ENCODE measurements at places on chromosomes 6 and 20.

DNA sequence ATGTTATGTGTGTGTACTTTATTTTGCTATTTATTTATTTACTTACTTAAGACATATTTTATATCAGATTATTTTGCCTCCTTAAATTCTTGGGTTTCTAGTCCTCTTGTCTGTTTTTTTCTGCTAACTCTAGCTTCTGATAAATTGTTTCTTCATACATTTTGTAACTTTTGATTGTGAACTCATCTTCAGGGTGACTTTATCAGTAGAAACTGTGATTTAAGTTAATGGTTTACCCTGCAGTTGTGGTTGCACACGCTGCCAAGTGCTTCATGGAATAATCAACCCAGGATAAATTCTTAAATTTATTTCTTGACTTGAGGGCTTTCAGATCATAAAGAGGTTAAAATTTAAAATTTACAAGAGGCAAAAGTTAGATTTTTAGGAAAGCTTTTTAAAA is 173.3 kb downstream of the CENPW start:
- no peak for DNase-seq

DNA sequence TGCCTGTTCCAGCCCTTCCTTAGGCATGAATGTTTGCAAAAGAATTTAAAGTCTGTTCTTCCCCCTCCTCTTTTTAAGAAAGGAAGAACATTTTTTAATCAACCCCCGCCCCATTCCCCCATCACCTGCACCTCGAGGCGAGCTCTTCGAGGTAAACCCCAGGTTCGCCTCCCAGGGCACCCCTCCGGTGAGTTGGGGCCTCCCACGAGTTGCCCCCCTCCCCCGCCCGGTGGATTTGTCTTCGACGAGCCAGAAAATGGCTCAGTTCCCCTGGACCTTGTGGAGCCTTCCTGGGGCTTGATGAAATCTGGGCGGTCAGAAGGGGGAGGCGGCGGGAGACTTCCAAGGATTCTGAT is 256 bp upstream of the OVOL2 start:
- DNase-seq: no peak

GRCh38 chr6:16430391-16431089 is 192.2 kb downstream of the GMPR start:
- DNase-seq: no peak

GRCh38 chr20:63854766-63855362 is 6.4 kb upstream of the ABHD16B start:
- no peak for DNase-seq

DNA sequence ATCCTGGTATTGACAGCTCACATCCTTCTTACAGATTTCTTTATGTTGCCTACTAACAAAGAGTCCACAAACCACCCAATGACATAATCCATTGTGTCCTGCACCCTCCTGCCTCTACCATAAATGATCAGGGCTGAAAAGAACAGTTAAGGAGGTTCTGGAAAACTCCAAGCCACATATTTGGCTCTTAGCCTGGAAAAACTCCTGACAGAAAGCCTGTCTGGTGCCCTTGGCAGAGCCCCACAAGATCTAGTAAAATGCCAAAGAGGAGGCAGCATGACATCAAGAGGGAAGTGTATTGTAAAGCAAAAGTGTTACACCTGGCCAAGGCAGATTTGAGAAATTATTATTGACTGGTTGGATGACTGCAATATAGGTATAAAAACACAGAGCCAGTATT is 126.4 kb upstream of the VGLL2 start:
- DNase-seq: no peak

- peak; percentile 18 for DNase-seq
Observed at GRCh38 chr6:80133020-80133419, 26.5 kb downstream of the BCKDHB start.

- peak; percentile 9 for DNase-seq
Observed at GRCh38 chr6:89640804-89641203, 2.3 kb upstream of the LYRM2 start.

DNA sequence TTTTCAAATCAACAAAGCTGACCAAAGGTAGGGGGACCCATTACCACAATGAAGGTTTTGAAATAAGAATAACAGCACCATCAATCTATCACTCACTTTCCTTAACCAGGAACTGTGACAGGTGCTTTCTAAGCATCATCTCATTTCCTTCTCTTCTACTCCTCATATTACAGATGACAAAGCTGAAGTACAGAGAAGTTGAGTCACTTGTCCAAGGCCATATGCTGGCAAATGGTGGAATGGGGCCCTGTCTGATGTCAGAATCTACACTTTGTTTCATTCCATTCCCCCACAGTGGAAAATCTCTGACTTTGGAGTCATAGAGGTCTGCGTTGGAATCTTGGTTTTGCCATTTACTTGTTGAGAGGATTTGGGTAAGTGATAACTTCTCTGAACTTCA is 222.5 kb upstream of the LRFN2 start:
- DNase-seq: no peak

GRCh38 chr6:16582446-16583143 is 178.7 kb downstream of the ATXN1 start:
- no peak for DNase-seq

DNA sequence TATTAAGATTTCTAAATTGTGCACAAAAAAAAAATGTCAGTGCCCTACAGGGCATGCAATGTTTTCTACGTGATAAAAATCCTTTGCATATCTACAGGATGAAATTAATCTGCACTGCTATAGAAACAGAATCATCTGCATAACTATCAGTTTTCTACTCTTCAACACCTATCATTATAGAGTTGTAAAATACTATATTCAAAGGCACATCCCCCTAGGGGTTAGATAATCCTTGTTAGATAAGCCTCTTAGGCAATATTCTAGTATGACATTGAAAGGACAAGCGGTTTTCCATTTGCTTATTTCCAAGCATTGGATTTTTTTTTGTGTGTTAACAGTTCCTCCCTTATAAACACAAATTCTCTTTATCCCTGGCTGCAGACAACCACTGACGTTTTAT is 98.7 kb upstream of the LAMA2 start:
- DNase-seq: no peak

- DNase-seq: no peak
Observed at GRCh38 chr6:38149531-38149930, 330.0 kb downstream of the ZFAND3 start.

GRCh38 chr6:137864812-137865508 is 2.1 kb upstream of the TNFAIP3 start:
- DNase-seq: no peak

DNA sequence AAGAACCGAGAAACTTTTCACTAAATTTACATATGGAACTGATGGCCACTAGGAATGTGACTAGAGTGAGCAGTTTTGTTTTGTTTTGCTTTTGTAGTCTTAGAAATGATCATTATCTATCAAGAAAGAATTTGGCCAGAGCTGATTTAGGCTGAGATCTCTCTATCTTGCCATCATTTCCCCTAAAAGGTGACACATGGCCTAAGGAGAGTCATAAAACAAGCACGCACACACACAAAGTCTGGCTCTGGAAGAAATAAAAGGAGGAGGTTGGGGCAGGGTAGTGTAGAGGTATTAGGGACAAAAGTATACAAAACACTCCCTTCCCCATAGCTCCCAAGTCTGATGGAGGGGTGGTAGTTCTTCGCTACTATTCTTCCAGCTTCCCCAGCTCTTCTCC is 56.4 kb downstream of the RIPOR2 start:
- no peak for DNase-seq

GRCh38 chr6:157982563-157983405 is 1.1 kb downstream of the SYNJ2 start:
- no peak for DNase-seq

GRCh38 chr6:34466242-34467185 is 638 bp downstream of the PACSIN1 start:
- no peak for DNase-seq

DNA sequence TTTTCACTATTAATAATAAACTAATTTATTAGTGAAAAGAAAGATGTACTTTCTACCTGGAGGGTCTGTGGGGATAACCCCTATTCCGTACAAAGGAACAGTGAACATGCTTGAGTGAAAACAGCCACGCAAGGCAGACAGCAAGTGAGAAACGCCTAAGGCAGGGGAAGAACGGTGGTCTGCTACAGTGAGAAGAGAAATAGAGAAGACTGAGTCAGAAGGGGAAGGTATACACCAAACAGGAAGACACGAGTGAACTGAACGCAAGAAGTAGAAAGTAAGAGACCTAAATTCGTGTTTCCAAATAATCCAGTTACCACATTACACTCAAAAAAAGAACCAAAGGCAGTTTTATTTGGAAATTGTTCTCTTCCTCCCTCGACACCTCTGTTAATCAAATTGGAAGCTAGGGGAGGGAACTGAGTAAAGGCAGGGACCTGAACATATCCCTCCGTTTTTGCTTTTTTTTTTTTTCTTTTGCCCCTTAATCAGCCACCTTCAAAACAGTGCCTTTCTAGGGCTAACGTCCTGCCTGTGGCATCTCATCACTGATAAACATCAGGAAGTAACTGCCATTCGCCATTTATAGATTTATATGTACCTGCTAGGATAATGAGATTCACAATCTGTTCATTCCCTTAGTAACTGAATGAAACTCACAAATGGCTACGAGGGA is 48.9 kb downstream of the ATXN1 start:
- DNase-seq: peak; percentile 39

- no peak for DNase-seq
Observed at GRCh38 chr20:24823989-24824693, 124.9 kb upstream of the CST7 start.

GRCh38 chr20:23918896-23919295 is 39.3 kb upstream of the CST5 start:
- DNase-seq: no peak

- no peak for DNase-seq
Observed at GRCh38 chr6:35673755-35674154, 15.0 kb downstream of the FKBP5 start.

DNA sequence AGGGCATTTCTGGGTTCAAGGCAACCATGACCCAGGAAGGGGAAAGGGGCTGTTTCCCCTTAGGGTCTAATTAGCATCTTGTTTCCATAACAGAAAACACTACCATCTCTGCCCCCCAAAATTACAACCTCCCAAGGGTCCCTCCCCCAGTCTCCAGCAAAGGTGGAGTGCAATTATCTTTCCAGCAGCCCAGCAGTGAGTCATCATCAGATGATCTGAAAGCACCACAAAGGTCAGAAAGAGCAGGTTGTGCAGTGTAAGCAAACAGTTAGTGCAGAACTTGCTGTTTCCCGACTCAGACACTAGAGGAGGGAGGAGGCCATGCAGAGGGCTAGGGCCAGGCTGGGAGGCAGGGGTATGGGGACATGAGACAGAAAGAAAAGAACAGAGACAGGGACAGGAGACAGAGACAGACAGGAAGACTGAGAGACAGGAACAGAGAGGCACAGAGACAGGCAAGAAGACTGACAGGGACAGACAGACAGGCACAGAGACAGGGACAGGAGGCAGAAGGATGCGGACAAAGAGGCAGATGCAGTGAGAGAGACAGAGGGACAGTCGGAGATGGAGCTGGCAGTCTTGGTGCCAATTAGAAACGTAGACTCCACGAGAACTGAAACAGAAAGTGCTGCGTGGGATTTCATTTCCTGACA is 62.5 kb downstream of the PYGB start:
- peak; percentile 66 for DNase-seq

DNA sequence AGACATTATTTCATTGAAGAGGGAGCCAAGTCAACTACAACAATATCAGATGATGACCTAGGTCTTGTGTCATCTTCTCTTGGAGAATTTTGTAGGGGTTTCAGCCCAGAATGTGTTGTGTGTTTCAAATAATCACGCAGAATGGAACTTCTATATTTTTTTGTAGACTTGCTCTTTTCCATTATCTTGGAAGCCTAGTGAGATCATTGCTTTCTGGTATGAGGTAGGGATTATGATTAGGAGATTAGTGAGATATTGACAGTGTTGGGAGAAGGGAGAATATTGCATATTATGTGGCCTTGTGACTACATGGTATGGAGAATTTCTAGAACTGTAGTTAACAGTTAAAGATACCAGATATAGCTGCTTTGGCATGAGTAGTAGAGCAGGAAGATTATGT is 423.6 kb upstream of the PLCB4 start:
- no peak for DNase-seq

GRCh38 chr6:46993846-46994245 is 48.3 kb downstream of the ADGRF1 start:
- no peak for DNase-seq

DNA sequence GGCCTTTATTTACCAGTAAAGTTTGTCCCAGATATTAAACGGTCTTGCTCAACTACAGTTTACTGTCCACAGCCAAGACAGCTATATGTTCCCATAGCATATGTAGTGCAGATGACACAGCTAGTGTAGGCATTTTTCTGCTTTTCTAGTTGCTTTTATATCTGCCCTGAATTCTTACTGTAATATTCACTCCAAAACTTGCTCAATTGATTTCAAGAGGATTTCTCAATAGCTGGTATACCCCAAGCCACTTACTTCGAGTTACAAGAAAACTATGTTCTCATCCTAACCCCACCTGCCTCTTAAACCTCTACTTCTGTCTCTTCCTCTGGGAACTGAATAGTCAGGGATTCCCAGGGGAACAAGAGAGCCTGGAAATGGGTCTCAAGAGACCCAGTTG is 18.9 kb upstream of the ROS1 start:
- no peak for DNase-seq

DNA sequence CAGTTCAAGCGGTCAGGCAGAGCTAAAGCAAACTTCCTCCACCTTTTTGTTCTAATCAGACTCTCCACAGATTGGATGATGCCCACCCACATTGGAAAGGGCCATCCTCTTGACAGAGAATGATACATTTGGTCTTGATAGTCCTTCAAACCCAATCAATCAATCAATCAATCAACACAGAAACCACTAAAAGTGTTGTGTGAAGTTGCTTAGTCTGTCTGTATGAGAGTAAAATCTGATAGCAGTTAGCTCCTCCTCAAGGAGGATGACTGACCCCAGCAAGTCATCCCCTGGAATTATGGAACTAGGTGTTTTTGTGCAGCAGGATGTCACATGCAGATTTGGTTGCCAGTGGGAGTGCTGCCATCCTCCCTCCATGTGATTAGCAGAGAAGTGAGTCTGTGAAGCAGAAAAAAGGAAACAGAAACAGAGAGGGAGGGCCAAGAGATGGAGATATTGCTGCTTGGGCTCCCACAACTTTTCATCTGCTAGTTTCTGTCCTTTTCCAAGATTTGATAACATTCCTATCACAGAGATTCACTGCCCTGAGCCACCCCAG is 32.0 kb upstream of the SSTR4 start:
- peak; percentile 17 for DNase-seq

DNA sequence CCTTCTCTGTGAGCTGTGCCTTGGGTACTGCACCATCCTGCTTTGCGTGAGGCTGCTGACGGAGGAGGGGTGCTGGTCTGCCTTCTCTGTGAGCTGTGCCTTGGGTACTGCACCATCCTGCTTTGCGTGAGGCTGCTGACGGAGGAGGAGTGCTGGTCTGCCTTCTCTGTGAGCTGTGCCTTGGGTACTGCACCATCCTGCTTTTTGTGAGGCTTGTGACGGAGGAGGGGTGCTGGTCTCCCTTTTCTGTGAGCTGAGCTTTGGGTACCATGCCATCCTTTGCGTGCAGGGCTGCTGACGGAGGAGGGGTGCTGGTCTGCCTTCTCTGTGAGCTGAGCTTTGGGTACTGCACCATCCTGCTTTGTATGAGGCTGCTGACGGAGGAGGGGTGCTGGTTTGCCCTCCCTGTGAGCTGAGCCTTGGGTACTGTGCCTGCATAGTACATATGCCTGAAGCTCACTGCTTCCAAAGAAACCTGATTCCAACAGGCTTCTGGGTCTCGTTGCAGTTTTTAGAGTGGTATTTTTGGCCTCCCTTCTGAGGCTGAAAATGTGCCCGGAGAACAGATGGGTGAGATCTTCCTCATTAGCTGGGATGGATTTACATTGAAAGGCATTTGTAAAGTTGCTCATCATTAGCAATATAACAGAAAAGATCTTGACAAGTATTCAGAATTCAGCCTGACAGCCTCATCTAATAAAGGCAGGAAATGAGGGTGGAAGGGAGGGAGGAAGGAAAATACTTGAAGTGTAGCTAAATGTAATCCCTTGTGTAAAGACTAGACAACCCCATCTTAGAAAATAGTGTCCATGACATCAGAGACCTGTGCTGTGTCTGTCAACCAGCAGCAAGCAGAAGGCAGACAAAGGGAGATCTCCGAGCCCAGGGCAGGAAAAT is 46.8 kb upstream of the UNC93A start:
- DNase-seq: no peak

All from MV-4-11 (cell line).